ENCODE measurements at places on chromosomes 2 and 18. TPM values are rescaled to one million over a fixed set of nuclear protein-coding genes. Genes with fewer than 3 reads are reported as not detected.

The STAT4 gene
- 166 TPM for total RNA-seq

The MARCHF4 gene
- not detected for total RNA-seq

The KCMF1 gene
- 82.3 TPM for total RNA-seq

The NR4A2 gene
- 1.4 TPM for total RNA-seq

The C2orf76 gene
- 5.0 TPM for total RNA-seq

The ATP5MC3 gene
- 194 TPM for total RNA-seq

The ALPP gene
- total RNA-seq, result not detected

The IL36RN gene
- total RNA-seq, result not detected

The CHMP1B gene
- 30.0 TPM for total RNA-seq

The DPP4 gene
- total RNA-seq, result 130 TPM

The VWC2L gene
- total RNA-seq, result not detected

The DUSP2 gene
- 22.0 TPM for total RNA-seq

The HES6 gene
- 5.7 TPM for total RNA-seq

The CCDC88A gene
- total RNA-seq, result 6.4 TPM

The DSG4 gene
- not detected for total RNA-seq

The MRPS5 gene
- 67.4 TPM for total RNA-seq

The DYNAP gene
- not detected for total RNA-seq

The AGXT gene
- total RNA-seq, result not detected

The CHRNG gene
- total RNA-seq, result not detected

The KIAA1328 gene
- total RNA-seq, result 5.5 TPM

The CCDC85A gene
- total RNA-seq, result not detected

The FAM110C gene
- total RNA-seq, result 0.22 TPM

The TGFBRAP1 gene
- 19.7 TPM for total RNA-seq

The CNTNAP5 gene
- not detected for total RNA-seq

The CTAGE1 gene
- total RNA-seq, result not detected

The MOCOS gene
- 0.18 TPM for total RNA-seq

The ALPG gene
- total RNA-seq, result not detected

The ZC3H8 gene
- 19.2 TPM for total RNA-seq

The SIX2 gene
- total RNA-seq, result not detected

The CDH7 gene
- not detected for total RNA-seq

The SLC11A1 gene
- 0.46 TPM for total RNA-seq

The PID1 gene
- not detected for total RNA-seq

The SPRED2 gene
- 16.4 TPM for total RNA-seq

The NEU4 gene
- 0.19 TPM for total RNA-seq

The TUBA3D gene
- not detected for total RNA-seq

The RAB17 gene
- not detected for total RNA-seq

The GRP gene
- total RNA-seq, result not detected

The TRIM54 gene
- total RNA-seq, result 0.12 TPM

The STARD6 gene
- total RNA-seq, result not detected

The ASPRV1 gene
- 1.3 TPM for total RNA-seq

The SIGLEC15 gene
- not detected for total RNA-seq

The AQP12A gene
- total RNA-seq, result not detected

The SPTBN1 gene
- total RNA-seq, result 190 TPM

The FZD7 gene
- total RNA-seq, result 0.93 TPM

The DNAH7 gene
- total RNA-seq, result not detected

The MAP3K19 gene
- not detected for total RNA-seq

The ACKR3 gene
- total RNA-seq, result 5.4 TPM

The FBXO36 gene
- 0.87 TPM for total RNA-seq
